ENCODE measurements at places on chromosomes 12 and 14. TPM values are rescaled to one million over a fixed set of nuclear protein-coding genes. Genes with fewer than 3 reads are reported as not detected.

Gene SSTR1
- 3.0 TPM for total RNA-seq

Gene DPF3
- total RNA-seq = 13.7 TPM

Gene FKBP4
- total RNA-seq = 42.6 TPM

Gene GRIN2B
- not detected for total RNA-seq

Gene BIN2
- not detected for total RNA-seq

Gene AMDHD1
- total RNA-seq = 0.33 TPM

Gene EDDM3A
- not detected for total RNA-seq

Gene P3H3
- total RNA-seq = 72.4 TPM

Gene KLRK1
- total RNA-seq = not detected

Gene COL2A1
- total RNA-seq = not detected

Gene VDR
- 9.8 TPM for total RNA-seq

Gene TAS2R7
- total RNA-seq = not detected

Gene KSR2
- not detected for total RNA-seq

Gene PLEKHH1
- 0.33 TPM for total RNA-seq

Gene KRT71
- not detected for total RNA-seq

Gene SDR9C7
- total RNA-seq = not detected

Gene RAB35
- total RNA-seq = 23.4 TPM

Gene KLRF2
- not detected for total RNA-seq

Gene EXOC3L4
- total RNA-seq = 0.26 TPM

Gene MYO1H
- not detected for total RNA-seq

Gene NFATC4
- total RNA-seq = 59.9 TPM

Gene ZDHHC22
- total RNA-seq = not detected

Gene AMIGO2
- 2.3 TPM for total RNA-seq

Gene KRT2
- not detected for total RNA-seq

Gene PDZRN4
- total RNA-seq = not detected

Gene JPH4
- not detected for total RNA-seq

Gene CNTN1
- total RNA-seq = 0.26 TPM

Gene KRT79
- total RNA-seq = not detected

Gene CEBPE
- not detected for total RNA-seq

Gene CPNE6
- total RNA-seq = not detected

Gene TMTC2
- total RNA-seq = 9.0 TPM

Gene TTC7B
- total RNA-seq = 10.8 TPM

Gene PROX2
- not detected for total RNA-seq

Gene CLEC1B
- total RNA-seq = not detected

Gene SIX1
- 1.8 TPM for total RNA-seq

Gene BHLHE41
- total RNA-seq = 2.3 TPM

Gene CFAP54
- total RNA-seq = 5.1 TPM

Gene PIANP
- 0.17 TPM for total RNA-seq

Gene ABCC9
- 9.9 TPM for total RNA-seq

Gene ACACB
- 9.1 TPM for total RNA-seq

Gene SYCP3
- total RNA-seq = 0.26 TPM
